Stimulated activated CD4-positive, alpha-beta T cell treated with anti-CD3 and anti-CD28 coated beads, Interleukin-4, amount 100 ng/mL, for 4 hours (primary cell): ENCODE measurements at places on chromosomes 11 and 22.

DNA sequence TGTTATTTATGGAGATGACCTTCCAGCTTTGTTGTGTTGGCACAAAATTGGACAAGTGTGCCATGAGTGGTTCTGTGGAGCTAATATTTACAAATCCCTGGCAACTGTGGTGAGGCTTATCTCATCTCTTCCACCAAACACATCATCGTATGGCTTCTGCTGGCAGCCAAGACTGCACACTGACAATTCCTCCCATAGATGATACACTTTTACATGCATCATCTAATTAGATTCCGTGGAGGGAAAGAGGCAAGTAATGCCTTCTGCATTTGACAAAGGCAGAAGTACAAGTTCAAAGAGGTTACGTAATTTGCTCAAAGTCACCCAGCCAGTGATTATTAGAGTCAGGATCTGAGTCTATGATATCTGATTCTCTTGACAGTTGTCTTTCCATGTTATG is 62.7 kb upstream of the KIRREL3 start:
- no peak for DNase-seq

DNA sequence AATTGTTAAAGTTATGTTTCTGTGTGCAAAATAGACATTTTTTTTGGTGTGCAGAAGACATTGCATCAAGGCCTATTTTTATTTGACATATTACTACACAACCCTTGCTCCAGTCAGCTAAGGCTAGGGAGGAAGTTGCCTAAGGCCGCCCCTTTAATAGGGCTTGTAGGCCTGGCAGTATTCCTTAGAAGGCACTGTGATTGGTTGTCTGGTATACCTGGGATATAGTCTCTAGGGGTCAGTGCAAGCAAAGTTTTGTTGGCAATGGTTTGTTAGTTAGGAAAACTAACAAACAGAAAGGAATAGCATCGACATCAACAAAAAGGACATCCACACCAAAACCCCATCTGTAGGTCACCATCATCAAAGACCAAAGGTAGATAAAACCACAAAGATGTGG is 16.9 kb downstream of the CCDC15 start:
- DNase-seq = no peak

DNA sequence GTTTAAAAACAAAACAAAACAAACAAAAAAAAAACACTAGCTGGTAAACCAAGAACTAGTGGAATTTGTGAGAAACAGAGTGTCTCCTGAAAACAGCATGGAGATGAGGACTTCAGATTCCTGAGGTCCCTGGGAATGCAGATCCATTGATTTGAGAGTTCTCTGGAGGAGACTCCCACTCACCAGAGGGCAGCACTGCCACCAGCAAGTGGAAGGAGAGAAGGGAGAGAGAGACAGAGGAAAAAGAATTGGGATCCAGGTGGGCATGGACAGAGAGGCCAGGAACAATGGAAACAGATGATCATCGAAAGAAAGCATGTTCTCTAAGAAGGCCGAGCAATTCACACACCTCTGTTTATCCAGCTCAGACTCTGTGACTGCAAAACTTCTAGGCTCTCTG is 31.8 kb downstream of the ETS1 start:
- DNase-seq = no peak

DNA sequence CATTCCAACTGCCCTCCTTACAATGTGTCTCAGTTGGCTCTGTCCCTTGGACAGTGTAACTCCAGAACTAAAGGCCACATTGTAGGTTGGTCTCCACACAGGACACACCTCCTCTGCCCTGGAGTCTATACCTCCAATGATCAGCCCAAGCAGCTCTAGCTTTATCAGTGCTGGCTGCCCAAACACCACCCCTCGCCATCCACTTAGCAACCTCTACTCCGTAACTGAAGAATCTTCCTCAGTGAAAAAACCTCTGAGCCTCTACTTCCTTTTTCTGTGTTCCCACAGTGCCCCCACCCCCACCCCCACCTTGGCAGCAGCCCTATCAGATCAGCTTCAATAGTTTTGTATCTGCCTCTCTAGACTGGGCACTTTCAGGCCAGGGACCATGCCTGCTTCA is 33.4 kb downstream of the SERPINH1 start:
- DNase-seq = no peak

DNA sequence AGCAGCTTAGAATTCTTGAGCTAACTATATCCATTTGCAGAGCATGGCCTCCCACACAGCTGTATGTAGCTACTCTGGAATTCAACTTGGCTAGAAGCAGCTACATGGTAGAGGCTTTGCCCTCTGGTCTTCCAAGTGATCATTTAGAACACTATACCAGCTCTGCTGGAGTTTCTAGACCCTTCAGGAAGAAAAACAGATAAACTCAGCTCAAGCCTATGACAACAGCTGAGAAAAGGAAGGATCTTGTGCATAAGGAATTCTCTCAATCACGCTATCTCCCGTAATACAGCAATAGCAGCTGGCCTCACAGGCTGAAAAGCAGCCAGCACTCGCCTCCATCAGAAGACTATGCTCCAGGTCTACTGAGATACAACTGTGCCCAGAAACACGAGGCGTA is 50.6 kb upstream of the APOA1 start:
- DNase-seq = no peak

DNA sequence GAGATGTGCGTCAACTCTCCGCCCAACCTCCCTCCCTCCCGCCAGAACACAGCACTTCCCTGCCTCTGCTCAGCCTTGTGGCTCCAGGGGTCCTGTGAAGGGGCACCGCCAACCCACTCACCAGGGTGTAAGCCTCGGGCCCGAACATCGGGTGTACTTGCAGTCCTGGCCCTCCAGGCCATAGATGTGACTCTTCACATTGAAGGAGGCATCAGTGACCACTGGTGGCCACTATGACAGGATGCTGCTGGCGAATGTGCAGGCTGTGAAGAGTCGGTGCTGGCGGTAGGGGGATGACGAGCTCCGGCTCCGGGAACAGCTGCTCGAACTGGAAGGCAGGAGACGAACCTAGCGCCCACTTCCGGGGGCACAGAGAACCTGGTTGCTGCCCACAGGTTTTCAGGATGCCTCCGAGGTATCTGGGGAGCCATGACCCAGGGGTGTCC is 97.4 kb downstream of the MED15 start:
- DNase-seq = no peak

GRCh38 chr22:36197065-36197440 is 4.6 kb downstream of the APOL4 start:
- no peak for DNase-seq

- peak; percentile 32 for DNase-seq
Measured at GRCh38 chr11:128488471-128488870, 98.9 kb downstream of the ETS1 start.

DNA sequence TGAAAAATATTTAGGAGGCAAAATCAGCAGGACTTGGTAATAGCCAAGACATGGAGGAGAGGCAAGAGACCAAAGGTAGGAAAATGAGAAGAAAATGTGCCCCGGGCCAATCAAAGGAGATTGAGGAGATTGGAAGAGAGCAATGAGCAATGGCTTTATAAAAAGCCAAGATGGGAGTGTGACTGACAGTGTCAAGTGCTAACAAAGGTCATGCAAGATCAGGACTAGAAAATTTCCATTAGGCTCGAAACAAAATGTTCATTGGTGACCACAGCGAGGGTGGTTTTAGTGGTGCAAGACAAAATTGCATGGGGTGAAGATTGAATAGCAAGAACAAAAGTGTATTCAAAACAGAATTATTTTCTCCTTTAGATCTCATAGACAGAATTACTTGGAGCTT is 45.2 kb upstream of the TBCEL start:
- no peak for DNase-seq

DNA sequence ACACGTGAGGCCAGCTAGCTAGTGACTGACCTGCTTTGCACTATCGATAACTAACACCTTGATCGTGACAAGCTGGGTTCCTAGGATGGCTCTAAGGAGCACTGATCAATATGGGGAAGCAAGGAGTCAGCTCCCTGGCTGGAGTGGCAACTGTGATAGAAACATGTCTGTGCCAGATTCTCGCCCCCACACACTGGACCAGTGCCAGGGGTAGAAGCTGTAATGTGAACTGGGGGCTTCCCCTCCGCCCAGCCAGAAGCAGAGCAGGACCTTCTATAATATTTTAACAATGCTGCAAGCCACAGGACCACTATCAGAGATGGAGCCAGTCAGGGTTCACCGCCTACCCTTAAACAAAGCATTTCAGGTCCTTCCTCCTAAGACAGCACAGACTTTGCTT is 96.5 kb downstream of the DSCAML1 start:
- DNase-seq = no peak

- DNase-seq = no peak
Measured at GRCh38 chr11:61706452-61707400, 26.5 kb downstream of the DAGLA start.

DNA sequence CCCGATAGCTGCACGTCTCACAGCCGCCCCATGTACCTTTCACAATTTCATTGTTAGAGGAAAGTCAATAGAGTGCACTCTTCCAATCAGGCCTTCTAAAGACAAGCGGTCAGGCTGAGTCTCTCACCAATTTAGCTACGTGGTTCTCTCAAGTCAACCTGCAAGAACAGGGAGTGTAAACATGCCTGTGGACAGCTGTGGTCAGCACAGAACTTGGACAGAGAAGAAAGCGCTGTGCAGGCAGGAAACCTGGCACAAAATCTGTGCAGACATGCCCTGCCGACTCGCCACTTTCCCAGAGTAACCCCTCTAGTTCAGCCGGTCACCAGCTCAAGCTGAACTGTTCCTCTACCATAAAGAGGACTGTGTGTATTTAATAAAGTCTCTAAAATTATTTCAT is 39.5 kb downstream of the CHKA start:
- DNase-seq = no peak

DNA sequence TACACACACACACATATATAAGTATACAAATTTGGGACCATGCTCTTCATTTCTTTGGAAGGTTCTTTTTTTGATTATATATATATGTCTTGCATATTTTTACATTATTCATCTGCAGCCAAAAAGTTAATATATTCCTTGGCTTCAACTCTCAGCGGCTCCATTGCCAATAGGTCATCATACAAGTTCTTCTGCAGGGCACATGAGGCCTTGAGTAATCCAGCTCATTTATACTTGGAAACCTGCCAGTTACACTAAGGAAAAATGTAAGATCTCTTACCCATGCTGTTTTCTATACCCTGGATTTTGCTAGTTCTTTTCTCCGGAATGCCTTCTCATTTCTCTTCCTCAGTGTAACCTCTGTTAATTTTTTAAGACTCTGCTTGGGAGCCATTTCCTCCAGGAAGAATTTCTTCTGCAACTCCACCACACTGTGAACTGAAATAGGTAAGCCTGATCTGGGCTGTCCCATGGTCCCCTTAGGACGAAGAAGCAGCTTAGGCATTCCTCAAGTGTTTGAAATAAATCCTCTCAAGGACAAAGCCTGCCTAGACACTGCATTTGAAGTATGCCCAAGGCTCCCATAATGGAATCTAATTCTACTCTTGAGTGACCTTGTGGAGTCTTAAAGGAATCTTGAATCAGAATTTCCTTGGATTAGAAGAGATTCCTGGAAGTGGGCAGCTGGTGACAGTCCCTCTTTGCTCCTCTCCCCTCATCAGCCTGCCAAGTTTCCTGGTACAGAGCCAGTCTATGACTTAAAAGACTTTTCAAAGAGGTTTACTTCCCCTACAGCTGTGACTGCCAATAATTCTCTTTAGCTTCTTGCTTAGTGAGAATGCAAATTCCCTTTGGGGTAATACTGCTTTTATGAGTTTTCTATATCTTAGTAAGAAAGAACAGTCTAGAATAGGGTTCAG is 182.8 kb downstream of the C11orf87 start:
- no peak for DNase-seq

DNA sequence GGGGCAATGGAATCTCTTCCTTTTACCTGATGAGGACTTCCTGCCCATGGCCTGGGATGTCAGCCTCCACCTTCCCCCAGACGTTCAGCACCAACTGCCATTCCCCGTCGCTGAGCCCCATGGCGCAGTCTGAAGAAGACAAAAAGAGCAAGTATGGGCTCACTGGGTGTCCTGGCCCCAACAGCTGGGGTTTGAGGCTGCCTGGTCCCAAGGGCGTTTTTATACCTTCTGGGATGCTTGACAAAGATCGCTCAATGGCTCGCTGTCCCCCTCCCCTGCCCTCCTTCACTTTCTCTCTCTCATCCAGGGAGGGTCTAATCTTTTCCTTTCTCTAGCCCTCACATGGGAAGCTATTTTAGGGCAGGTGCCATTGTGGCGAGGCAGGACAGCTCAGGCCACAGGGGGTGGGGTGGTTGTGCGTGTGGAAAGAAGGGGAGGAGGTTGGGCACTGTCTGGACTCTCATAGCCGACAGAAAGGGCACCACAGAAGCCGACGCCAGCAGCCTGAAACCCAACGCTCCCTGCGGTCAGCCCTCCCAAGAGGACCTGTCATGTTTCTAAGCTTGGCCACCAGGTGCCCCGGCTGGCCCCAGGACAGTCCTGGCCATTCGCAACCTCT is at the start of gene MB:
TSS of gene MB (minus strand) at position 193 of the 619 bp plus-strand sequence. CDS start at position 121, 72 bp downstream.
- DNase-seq = no peak

GRCh38 chr11:66464916-66465315 is 1.8 kb upstream of the PELI3 start:
- DNase-seq = no peak

DNA sequence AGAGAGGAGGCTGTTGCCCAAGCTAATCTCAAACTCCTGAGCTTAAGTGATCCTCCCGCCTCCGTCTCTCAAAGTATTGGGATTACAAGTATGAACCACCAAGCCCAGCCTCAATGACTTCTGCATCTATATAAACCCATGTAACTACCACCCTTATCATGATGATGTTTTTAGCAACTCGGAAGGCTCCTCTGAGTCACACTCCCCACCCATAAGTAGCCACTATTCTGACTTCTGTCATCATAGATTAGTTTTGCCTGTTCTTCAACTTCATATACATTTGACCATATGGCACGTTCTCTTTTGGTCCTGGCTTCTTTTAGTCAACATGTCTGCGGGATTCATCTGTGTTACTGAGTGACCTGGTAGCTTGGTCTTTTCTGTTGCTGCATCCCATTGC is 6.4 kb upstream of the FOSL1 start:
- DNase-seq = no peak

GRCh38 chr11:63635762-63636465 is 21.7 kb upstream of the PLAAT3 start:
- peak; percentile 55 for DNase-seq

- no peak for DNase-seq
Measured at GRCh38 chr22:36577019-36577418, 48.1 kb upstream of the EIF3D start.

DNA sequence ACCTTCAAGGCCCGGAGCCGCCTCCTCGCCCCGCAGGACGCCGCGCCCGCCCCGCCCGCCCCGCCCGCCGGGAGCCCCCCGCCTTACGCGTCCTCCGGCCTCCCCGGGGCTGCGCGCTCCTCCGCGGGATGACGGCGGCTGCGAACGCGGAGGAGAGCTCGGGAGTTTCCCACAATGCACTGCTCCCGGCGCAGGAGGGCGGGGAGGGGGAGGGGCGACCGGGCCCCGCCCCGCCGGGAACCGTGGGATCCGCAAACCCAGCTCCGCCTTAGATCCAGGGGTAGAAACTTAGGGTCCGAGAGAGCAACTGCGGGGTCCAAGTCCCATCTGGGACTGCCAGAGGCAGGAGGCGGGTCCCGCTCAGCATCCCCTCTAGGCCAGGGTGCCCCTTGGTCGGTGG is at the start of gene CEND1:
TSS of gene CEND1 (minus strand) at position 148 of the 400 bp plus-strand sequence. CDS start 1,514 bp downstream, outside the sequence.
- peak; percentile 58 for DNase-seq
